Stimulated activated CD4-positive, alpha-beta T cell treated with anti-CD3 and anti-CD28 coated beads, Interleukin-1b, Interleukin-23, amount 100 ng/mL, for 1 hour (primary cell): ENCODE measurements at places on chromosomes 12 and 14.

DNA sequence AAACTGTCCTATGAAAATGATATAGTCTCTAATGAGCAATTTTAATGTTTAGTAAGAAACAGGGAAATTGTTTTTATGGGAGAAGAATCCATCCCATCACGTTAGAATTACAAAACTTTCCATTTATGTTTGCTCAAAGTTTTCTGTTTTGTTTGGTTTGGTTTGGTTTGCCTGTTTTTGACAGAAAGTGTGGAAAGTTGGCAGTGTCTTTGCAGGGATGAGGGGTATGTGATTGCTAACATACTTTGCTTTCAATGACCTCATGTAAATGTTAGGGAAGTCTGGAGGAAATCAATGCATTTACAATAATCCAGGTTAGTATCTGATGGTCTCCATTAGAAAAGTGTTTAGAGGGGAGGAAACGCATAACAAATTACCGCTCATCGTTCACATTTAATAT, 12.3 kb upstream of the NAV3 start:
- DNase-seq: no peak

DNA sequence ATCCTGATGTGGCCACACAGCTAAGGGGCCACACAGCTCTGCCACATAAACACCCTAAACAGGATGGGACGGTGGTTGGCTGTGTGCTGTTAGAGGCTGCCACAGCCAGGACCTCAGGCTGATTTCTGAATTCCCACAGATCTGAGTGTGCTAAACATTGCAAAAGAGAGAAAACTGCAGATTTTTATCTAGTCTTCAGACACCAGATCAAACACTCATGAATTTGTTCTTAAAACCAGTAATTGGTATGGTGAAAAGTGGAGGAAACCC, 190.7 kb downstream of the MON2 start:
- no peak for DNase-seq

- no peak for DNase-seq
These were observed 217.3 kb upstream of the TBX3 start for GRCh38 chr12:114901316-114901715.

- DNase-seq: no peak
These were observed 26.6 kb upstream of the DYRK2 start for GRCh38 chr12:67621926-67622325.

DNA sequence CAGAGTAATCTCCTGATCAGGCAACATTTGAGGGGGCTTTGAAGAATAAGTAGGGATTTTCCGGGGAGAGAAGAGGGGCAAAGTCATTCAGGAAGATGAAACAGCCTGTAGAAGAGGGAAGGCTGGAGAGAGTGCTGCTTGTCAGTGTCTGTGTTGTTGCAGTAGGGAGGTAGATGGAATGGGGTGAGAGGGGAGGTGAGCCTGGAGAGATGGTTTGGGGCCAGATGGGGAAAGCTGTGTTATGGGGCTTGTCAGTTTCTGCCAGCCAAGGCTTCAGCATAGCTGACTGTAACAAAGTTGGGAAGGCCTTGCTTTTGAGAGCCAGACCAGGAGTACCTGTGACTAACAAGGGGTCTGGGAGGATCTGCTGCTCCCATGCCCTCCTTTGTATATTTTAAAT, 18.0 kb downstream of the BICD1 start:
- no peak for DNase-seq

GRCh38 chr12:68479261-68479895, 131.3 kb upstream of the RAP1B start:
- DNase-seq: no peak

- no peak for DNase-seq
These were observed 13.4 kb upstream of the CLEC12A start for GRCh38 chr12:9957834-9958233.

GRCh38 chr14:105281371-105282097, 19.3 kb downstream of the BRF1 start:
- DNase-seq: no peak
